ENCODE measurements at places on chromosomes 3 and 15. TPM values are rescaled to one million over a fixed set of nuclear protein-coding genes. Genes with fewer than 3 reads are reported as not detected.

DNA sequence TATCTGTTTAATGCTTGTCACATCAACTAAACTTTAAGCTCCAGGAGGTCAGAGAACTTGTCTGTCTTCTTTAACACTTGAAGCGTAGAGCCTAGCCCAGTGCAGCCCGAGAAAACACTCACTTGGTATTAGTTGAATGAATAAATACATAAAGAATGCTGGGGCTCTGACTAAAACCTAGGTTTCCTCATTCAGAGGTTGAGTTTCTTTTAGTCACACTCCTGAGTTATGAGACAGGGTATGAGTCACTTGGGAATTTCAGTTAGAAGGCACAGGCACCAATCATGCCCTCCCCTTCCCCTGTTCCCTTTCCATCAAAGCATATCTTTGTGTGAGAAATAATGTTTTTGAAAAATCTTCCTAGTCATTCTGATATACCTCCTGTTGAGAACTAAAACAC is 589.8 kb upstream of the DPPA4 start:
- H3K4me3 ChIP-seq, result no peak overlapping the region
- no peak for DNase-seq
- no peak overlapping the region for H3K27ac ChIP-seq
- H3K4me1 ChIP-seq, result no peaks in the 10 kb centered on the region

VILL gene
- total RNA-seq, result 3.6 TPM

PCYT1A gene
- 93.6 TPM for total RNA-seq

CP gene
- 6.2 TPM for total RNA-seq

DNA sequence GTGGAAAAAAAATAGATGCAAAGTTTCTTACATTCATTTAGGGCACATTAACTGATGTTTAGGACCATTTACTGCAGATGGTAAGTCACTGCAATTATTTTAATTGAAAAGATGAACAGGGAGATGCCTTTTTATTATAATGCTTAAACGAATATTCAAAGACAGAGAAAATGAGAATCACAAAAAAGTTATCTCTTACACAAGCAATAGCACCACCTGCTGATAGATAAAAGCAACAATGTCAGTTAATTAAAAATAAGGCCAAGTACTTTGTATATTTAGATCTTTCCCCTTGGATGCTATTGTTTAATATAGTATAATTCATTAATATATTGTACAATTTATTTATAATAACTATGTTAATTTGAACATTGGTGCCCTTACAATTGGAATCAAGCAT is 55.9 kb downstream of the IFT80 start:
- H3K27ac ChIP-seq, result no peak overlapping the region
- H3K27me3 ChIP-seq, result no peaks in the 10 kb centered on the region
- no peaks in the 10 kb centered on the region for H3K36me3 ChIP-seq
- H3K4me1 ChIP-seq, result no peaks in the 10 kb centered on the region
- H3K4me3 ChIP-seq, result no peak overlapping the region
- DNase-seq, result no peak

DNA sequence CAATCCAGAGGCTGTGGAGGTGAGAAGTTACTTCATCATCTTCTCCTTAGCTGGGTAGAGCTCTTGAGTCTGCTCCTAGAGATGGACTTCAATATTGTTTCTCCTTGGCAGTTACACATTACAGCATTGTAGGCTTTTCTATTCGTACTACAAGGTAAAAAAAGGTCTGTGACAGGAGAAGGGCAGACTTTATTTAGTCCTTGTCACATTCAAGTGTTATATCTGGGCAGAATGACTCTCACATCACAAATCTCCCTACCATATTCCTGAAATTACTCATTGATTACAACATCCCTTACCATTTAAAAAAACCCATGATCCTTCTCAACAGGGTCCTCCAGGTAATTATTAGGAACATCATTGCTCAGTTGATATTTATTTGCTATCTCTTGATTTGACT is 75.0 kb downstream of the AGBL1 start:
- no peak overlapping the region for H3K27ac ChIP-seq
- H3K4me1 ChIP-seq, result no peaks in the 10 kb centered on the region
- DNase-seq, result no peak
- no peak overlapping the region for H3K4me3 ChIP-seq
- H3K36me3 ChIP-seq, result no peaks in the 10 kb centered on the region

DNA sequence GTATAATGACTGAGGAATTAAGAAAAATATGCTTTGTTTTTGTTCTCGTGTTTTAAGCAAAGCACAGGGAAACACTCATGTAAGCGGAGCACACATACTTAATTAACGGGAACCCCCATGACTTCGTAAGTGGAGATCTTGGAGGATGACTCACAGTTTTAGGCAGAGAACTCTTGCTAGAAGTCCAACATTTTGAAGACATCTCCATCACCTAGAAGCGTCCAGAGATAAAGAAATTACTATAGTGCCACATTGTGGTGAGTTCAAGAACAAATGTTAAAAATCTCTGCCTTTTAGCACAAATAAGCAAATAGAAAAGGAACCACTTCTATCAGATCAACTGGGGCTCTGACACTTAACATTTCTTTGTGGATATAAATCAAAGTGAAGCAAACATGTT is 194.1 kb upstream of the ARHGEF26 start:
- H3K36me3 ChIP-seq, result no peaks in the 10 kb centered on the region
- H3K27me3 ChIP-seq, result no peaks in the 10 kb centered on the region
- H3K27ac ChIP-seq, result no peak overlapping the region
- H3K4me1 ChIP-seq, result no peaks in the 10 kb centered on the region
- H3K4me3 ChIP-seq, result no peak overlapping the region

DNA sequence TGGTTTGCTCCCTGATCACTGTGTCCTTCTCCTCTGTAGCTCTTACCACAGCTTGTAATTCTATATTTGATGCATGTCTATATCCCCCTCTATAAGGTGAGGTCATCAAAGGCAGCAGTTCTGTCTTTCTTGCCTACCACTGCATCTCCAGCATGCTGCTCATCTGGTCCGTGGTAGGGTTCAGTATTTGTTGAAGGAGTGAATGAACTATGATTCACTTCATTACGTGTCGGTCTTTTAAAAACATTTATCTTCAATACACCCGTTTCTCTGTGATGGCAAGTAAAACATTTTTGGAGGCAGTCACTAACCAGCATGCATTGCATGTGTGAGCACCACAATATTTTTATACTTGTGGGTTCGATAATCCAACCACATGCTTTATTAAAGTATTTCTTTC is 27.6 kb downstream of the CHST14 start:
- no peaks in the 10 kb centered on the region for H3K4me1 ChIP-seq
- H3K27ac ChIP-seq, result no peak overlapping the region
- no peak overlapping the region for H3K4me3 ChIP-seq
- no peak for DNase-seq
- H3K27me3 ChIP-seq, result peaks cover 14% of the 10 kb centered on the region
- no peaks in the 10 kb centered on the region for H3K36me3 ChIP-seq

- H3K36me3 ChIP-seq, result no peaks in the 10 kb centered on the region
- no peak for DNase-seq
- no peak overlapping the region for H3K27ac ChIP-seq
- H3K4me1 ChIP-seq, result no peaks in the 10 kb centered on the region
- no peaks in the 10 kb centered on the region for H3K27me3 ChIP-seq
- no peak overlapping the region for H3K4me3 ChIP-seq
Measured at GRCh38 chr3:134978658-134979057, 183.6 kb downstream of the EPHB1 start.

CTXN2 gene
- total RNA-seq, result not detected
